Stimulated activated CD4-positive, alpha-beta T cell treated with anti-CD3 and anti-CD28 coated beads, Interleukin-15, amount 100 ng/mL, for 48 hours (primary cell): ENCODE measurements at places on chromosomes 16 and 17.

- no peak for DNase-seq
Measured at GRCh38 chr16:65268331-65268730, 146.5 kb upstream of the CDH11 start.

GRCh38 chr17:79304884-79305283, 230.3 kb downstream of the ENGASE start:
- DNase-seq = no peak

DNA sequence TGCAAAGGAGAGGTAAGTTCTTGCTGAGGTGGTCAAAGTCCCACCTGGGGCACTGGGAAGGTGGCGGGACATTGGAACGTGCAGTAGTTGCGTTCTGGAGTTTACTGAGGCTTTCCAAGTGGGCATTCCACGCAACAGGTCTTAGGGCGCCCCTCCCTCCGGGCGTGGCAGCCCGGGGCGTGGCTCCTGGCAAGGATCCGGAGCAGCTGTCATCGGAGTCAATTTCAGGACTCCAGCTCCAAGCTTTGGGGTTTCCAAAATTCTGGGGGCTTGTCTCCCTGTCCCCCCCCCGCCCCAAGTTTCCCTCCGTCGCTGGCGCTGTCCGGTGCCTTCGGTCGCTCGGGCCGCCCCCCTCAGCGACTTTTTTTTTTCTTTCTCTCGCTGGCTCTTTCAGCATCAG, 43.1 kb upstream of the AMZ2 start:
- DNase-seq = no peak

DNA sequence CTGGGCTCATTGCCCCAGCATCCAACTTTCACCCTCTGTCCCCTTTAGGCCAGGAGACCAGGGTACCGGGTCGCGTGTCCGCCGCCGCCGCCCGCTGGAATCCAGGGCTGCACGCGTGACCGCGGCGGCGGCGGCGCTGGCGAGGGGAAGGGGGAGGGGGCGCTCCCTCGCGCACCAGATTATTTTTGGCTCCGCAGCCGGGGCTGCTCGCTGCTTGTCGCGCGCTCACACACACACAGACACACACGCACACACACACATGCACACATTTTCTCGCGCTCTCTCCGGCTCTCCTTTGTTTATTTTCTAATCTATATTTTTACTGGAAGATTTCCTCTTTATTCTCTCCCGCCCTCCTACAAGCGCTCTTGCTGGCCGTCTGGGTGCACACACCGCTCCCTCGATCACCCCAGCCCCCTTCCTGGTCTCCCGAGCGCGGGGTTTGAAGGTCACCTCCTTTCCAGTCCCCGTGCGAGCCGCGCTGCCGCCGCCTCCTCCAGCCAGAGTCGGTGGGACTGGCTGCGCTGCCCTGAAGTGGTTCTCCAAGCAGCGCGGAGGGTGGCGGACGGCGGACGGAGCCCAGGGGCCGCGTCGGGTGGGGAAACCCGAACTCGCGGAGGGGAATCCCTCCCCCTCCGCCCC, 921.4 kb upstream of the EEF2KMT start:
- no peak for DNase-seq

DNA sequence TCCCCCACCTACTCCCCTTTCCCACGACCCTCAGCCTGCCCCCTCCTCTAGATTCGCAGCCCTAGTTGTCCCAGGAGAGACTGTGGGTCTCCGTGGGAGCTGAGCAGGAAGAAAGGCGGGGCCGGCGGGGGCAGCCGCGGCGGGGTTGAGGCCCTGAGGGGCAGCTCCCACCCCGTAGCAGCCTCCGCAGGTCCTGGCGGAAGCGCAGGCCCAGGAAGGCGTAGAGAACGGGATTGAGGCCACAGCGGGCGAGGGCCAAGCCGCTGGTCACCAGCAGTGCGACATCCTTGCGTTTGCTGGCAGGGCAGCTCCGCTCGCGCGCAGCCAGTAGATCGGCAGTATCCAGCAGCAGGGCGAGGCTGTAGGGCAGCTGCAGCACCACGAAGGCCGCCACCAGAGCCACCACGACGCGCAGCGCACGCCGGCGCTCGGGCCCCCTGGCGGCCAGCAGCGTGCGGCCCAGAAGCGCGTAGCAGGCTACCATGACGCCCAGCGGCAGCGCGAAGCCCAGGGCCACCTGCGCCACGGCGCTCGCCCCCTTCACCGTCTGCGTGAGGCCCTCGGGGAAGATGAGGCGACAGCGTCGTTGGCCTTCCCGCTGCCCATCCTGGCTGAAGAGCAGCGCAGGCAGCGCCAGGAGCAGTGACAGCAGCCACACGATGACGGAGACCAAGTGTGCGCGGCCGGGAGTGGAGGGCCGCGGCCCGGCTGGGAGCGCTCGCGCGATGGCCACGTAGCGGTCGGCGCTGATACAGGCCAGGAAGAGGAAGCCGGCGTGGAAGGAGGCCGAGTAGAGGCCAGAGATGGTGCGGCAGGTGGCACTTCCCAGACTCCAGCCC, 1.9 kb downstream of the CCR10 start:
- peak; percentile 65 for DNase-seq

GRCh38 chr16:2924901-2925755, 13.4 kb downstream of the FLYWCH1 start:
- no peak for DNase-seq

GRCh38 chr16:10878328-10878643, 1.3 kb downstream of the CIITA start:
- DNase-seq = no peak

- no peak for DNase-seq
Measured at GRCh38 chr16:15038689-15039088, 17.2 kb downstream of the NTAN1 start.
